Activated T-cell treated with anti-CD3 and anti-CD28 coated beads for 4 hours (primary cell): ENCODE measurements at places on chromosomes 1 and 21.

DNA sequence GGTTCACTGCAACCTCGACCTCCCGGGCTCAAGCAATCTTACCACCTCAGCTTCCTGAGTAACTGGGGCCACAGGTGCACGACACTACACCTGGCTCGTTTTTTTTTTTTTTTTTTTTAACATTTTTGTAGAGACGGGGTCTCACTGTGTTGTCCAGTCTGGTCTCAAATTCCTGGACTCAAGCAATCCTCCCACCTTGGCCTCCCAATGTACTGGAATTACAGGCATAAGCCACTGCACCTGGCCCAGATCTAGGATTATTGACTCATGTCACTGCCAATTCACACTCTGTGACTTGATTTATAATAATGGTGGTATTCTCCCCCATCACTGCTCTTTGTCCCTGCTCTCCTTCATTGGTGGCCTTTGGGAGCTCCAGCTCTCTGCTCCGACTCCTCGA, 145.1 kb downstream of the PTPRU start:
- DNase-seq = no peak

- DNase-seq = no peak
These were observed 22.4 kb downstream of the CNIH4 start for GRCh38 chr1:224378855-224379631.

DNA sequence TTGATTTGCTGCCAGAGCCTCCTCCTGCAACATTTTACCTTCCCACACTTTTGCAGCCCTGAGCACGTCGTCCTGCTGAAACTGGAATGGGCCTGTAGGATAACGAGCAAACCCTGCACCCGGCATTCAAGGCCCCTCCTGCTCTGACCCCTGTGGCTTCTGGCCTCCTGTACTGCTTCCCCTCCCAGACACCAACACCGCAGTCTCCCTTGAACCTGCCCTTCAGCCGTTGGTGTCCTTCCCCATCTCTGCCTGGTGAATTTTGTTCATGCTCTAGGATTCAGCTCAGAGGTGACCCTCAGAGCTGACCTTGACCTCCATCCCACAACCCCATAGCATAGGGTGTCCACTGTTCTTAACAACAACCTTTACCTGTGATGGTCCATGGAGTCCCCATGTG, 535.1 kb downstream of the MATN1 start:
- no peak for DNase-seq

- DNase-seq = no peak
These were observed 338.0 kb downstream of the MATN1 start for GRCh38 chr1:30385246-30385995.

GRCh38 chr1:167301355-167301754, 80.7 kb downstream of the POU2F1 start:
- DNase-seq = no peak

DNA sequence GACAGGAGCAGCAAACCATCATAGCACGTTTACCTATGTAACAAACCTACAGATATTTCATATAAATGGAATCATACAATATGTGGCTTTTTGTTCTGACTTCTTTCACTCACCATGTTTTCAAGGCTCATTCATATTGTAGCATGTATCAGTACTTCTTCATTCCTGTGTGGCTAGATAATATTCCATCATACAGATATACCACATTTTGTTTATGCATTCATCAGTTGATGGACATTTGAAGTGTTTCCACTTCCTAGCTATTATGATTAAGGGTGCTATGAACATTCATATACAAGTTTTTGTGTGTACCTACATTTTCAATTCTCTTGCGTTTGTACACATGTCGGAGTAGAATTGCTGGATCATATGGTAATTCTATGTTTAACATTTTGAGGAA, 90.1 kb downstream of the CDC42BPA start:
- no peak for DNase-seq

DNA sequence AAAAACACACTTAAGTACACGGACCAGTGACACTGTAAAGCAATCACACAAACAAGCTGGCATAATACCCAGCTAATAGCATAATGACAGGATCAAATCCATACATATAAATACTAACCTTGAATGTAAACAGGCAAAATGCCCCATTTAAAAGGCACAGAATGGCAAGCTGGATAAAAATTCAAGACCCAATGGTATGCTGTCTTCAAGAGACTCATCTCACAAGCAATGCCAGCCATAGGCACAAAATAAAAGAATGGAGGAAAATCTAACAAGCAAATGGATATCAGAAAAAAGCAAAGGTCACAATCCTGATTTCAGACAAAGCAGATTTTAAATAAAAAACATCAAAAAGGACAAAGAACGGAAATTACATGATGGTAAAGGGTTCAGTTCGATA, 79.1 kb upstream of the PTGFR start:
- DNase-seq = no peak

- DNase-seq = no peak
These were observed 493.5 kb downstream of the SETD4 start for GRCh38 chr21:35566874-35567273.

DNA sequence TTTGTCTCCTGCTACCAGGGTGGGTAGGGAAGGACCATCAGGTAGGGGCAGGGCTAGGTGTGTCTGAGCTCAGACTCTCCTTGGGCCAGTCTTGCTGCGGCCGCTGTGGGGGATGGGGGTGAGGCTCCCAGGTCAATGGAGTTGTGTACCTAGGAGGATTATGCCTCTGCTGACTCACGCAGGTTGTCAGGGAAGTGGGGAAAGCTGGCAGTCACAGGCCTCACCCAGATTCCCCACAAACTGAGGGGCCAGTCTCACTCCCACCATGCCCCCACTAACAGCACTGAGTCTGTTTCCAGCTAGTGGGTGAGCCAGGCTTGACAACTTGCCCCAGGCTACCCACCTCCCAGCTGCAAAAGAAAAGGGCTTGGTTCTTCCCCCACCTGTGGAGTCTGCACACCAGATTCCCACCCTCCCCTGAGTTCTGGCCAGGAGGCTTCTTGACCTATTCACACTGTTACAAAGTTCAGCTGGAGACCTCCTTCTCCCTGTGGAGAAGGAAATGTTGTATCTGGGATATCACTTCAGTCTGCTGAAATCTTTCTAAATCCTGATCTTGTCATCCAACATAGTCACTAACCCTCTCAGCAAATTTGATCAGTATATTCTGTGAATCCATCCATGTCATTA, 69.2 kb upstream of the GJA8 start:
- no peak for DNase-seq

DNA sequence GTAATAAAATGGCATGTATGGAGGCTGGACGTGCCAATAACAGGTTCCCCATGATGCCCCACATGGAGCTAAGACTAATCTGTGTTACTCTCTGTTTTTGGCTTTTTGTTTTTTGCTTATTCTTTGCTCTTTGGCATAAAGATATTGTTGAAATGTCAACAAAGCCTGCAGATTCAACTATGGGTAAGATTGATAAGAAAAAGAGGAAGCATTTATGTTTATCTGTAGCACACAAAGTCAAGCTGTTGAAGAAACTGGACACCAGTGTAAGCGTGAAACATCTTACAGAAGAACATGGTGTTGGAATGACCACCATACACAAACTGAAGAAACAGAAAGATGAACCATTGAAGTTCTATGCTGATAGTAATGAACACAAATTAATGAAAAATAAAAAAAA, 402.7 kb downstream of the LTN1 start:
- DNase-seq = no peak

- no peak for DNase-seq
These were observed 28.3 kb upstream of the COX20 start for GRCh38 chr1:244807138-244807537.

GRCh38 chr1:5620997-5621396, 371.2 kb downstream of the NPHP4 start:
- DNase-seq = no peak

GRCh38 chr1:167676916-167677848, 44.6 kb upstream of the MPZL1 start:
- no peak for DNase-seq

- DNase-seq = no peak
These were observed 89.2 kb downstream of the NPHP4 start for GRCh38 chr1:5903031-5903430.

- DNase-seq = no peak
These were observed 8.6 kb downstream of the RO60 start for GRCh38 chr1:193068013-193068412.

- no peak for DNase-seq
These were observed 60.8 kb downstream of the SLC37A1 start for GRCh38 chr21:42574234-42575027.

DNA sequence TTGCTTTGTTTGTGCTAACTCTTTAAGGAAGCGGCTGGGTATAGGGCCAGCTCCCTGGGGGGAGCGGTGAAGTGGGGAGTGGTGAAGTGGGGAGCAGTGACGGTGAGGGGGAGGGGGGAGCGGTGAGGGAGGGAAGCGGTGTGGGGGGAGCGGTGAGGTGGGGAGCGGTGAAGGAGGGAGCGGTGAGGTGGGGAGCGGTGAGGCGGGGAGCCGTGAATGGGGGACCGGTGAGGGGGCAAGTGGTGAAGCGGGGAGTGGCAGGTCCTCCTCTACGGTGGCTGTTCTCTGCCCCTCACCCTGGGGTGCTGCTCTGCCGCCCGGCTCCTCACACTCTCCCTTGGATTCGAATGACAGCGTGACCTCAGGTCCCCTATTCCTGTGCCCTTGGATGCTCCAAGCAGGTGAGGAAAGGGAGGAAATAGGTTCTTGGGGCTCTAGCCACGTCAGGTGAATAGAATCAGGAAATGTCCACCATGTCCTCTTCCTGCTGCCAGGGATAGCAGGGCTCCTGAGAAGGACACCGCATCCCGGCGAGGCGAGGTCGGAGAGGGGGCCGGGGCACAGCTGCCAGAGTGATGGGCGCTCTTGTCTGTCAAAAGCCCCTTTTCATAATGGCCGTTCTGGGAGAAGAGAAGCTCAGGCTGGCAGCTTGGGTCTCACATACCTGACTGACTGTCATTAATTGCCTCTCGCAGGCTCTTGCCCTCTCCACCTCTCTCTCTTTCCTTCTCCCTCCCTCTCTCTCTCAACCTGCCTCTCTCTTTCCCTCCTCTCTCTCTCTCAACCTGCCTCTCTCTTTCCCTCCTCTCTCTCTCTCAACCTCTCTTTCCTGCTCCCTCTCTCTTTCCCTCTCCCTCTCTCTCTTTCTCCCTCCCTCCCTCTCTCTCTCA, 134.2 kb downstream of the PGBD5 start:
- DNase-seq = no peak

- DNase-seq = no peak
These were observed 4.0 kb upstream of the SSR2 start for GRCh38 chr1:156024801-156025200.

GRCh38 chr1:173823781-173824314, 625 bp upstream of the DARS2 start:
- no peak for DNase-seq

DNA sequence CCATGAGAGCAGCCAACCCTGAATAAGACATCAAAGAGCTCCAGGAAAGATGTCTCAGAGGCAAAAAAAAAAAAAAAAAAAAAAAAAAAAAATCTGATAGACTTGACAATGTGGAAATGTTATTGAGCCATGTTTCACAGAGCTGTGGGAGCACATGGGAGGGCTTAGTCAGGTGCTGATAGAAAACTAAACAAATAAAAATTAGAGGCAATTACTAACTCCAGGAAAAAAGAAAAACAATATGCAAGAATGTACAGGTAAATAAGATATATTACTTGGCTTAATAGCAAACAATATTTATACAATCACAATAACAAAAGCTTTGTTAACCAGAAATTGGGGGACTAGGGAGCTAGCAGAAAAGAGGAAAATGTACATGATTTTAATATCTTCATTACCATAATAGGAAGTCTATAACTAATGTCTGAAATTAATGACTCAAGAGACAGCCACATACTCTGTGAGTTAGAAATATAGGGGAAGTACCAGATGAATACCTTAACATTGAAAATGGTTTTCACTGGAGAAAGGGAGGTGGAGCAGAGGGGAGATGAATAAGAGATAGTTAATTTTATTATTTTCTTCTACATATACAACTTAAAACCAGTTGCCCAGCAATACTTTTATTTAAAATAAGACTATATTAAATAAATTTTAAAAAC, 16.9 kb upstream of the RGS16 start:
- no peak for DNase-seq

- DNase-seq = no peak
These were observed 351.3 kb upstream of the SGIP1 start for GRCh38 chr1:66182551-66183178.

DNA sequence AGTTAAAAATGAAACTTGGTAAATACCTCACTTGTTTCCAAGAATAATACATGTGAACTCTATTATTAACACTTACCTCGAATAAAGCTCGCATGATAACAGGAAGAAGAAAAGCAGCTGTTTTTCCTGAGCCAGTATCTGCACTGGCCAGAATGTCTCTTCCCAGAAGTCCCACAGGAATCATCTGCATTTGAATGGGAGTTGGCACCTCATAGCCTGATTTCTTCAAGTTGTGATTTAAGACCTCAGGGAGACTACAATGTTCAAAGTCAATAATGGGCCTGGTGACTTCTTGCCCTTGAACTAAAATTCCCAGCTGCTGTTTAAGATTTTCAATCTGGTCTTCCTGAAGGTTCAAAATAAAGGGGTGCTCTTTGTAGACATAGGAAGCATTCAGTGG, 3.8 kb downstream of the DDX59 start:
- DNase-seq = no peak

DNA sequence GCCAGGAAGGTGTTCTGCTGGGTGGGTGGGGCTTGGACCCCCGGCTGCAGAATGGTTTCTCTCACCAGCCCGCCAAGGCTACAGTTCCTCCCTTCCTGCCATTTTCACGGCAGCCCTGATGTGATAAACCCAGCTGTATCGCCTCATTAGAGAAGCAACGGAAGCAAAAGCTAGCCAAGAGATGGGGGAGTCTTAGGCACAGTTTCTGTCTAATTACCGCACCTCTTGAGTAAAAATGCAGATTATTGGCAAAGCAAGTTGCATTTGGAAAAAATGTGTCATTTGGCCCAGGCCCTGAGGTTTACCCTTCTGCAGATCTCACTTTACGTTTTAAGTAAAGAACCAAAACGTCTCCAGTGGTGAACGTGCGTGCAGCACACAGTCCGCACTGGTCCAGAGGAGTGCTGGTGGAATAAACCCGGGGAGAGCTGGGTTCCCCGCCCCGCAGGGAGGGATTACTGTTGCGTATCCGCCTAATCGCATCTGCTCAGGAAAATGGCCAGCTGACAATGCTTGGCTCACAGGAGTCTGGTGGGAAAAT, 109.9 kb downstream of the GALNT2 start:
- no peak for DNase-seq

DNA sequence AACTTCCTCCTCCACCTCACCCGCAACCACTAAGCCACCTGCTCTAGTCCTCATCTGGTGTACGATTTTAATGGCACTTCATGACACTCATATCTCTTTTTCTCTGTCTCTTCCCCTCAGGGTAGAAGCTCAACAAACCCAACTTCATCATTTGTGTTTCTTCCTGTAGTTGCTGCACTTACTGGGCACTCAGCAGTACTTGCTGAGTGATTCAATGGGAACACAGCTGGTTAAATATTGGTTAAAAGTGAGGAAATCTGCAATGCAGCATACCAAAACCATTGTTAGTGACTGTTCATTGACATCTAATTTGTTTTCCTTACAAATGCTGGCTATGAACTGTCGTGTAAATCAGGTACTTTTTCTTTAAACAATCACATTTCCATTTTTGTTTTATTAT, 541.1 kb upstream of the PRMT6 start:
- DNase-seq = no peak

- DNase-seq = no peak
These were observed 613 bp upstream of the GPATCH4 start for GRCh38 chr1:156601892-156602291.
